Activated CD4-positive, alpha-beta T cell treated with anti-CD3 and anti-CD28 coated beads for 48 hours (primary cell): ENCODE measurements at places on chromosomes 1 and 21.

DNA sequence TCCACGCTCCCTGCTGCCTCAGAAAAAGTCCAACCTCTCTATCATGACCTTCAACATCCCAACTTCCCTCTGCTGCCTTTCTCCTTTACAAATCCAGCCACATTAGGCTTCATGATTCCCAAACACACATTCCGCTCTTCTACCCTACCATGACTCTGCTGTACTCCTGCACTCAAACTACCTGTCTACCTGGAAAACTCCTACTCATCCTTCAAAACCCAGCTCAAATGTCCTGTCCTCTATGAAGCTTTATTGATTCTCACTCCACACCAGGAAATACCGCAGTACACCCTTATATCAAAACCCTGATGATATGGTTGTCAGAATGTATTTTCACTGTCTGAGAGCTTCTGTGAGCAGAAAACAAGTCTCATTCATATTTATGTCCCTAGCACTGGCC is 8.9 kb downstream of the ARHGEF19 start:
- DNase-seq = no peak

- DNase-seq = no peak
These were observed 5.0 kb downstream of the MTR start for GRCh38 chr1:236800002-236800620.

DNA sequence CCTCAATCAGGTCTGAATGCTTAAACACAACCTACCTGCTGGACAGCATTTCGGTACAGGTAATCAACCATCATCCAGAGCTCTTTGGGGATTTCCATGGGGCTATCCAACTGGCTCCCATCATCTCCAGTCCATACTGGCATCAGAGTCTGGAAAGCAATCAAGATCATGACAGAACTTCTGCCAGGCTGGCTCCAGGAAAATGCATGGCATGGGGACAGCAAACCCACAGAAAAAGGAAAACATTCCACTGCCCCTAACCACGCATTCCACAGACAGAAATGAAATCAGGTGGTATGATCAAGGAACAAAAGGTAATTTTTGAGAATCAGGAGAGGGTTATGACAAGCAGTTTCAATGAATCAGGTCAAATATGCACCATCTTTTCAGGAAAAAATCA is 9.1 kb upstream of the MTF1 start:
- DNase-seq = no peak

DNA sequence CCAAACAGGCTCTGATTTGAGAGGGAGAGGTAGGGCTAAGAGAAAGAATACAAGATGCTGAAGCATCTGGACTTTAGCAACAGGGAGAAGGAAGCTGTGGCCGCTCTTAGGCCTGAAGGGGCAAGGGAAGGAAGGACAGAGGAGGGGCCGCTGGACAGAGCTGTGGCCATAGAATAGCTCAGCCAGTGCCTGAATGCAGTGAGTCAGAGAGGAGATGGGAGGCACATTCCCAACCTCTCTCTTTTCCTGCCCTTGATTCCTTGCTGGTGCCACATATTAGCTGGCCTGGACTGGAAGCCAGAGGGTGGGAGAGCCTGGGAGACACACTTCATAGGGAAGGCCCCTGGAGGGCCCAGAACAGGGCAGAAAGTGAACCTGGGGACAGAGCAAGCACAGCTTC is 83.4 kb upstream of the POU3F1 start:
- no peak for DNase-seq

DNA sequence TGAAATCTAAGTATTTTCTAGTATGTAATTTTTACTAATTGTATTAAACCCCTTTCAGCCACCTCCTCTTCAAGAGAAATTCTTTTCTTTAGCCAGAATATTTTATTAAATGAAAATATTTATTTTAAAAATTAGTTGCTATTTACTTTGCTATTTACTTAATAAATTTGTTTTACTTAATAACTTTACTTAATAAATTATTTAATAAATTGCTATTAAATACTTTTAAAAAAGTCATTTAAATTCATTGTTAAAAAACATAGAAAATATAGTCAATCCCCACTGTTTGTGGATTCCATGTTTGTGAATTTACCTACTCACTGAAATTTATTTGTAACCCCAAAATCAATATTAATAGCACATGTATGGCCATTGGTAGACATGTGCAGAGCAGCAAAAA is 105.6 kb downstream of the ATP1B1 start:
- DNase-seq = no peak

DNA sequence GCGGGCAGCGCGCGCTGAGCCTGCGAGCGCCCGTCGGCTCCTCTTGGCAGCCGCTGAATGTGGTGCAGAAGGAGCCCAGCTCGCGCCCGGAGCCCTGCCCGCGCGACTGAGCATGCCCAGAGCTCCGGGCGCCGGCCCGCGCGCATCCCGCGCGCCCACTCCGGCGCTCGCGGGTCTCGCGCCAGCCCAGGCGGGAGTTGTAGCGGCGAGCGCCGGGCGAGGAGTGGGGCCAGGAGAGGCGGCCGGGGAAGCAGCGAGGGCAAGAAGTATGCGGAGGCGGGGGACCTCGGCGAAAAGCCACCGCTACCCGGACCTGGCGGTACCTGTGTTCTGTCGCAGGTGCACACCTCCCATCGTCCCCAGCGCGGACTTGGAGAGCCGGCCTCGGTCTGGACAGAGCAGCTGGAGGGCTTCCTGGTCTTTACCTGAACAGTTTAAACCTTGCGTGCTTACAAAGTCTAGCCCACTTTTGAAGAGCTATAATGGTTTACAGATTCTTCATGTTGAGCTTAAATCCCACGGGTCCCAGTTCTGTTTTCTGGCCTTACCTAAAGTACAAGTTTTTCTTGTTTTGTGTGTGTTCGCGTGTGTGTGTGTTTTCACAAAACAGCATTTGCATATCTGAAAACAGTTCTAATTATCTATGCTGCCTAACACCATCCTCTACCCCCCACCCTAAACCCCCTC is at the start of gene DDAH1:
Gene DDAH1, minus strand, starts transcription at position 61 of the 687 bp plus-strand sequence. CDS start 114 bp downstream, outside the sequence.
- peak; percentile 11 for DNase-seq

DNA sequence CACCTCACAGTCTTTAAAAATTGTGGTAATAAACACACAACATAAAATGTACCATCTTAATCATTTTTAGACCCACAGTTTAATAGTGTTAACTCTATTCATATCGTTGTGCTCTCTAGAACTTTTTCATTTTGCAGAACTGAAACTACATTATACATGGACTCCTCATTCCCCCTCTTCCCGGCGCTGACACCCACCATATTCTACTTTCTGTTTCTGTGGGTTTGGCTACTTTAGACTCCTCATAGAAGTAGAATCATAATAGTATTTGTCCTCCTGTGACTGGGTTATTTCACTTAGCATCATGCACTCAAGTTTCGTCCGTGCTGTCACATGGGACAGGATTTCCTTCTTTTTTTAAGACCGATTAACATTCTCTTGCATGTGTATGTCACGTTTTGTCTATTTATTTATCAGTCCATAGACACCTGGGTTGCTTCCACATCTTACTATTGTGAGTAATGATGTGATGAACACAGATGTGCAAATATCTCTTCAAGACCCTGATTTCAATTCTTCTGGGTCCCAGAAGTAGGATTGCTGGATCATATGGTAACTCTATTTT is 62.9 kb upstream of the TMPRSS2 start:
- DNase-seq = no peak

DNA sequence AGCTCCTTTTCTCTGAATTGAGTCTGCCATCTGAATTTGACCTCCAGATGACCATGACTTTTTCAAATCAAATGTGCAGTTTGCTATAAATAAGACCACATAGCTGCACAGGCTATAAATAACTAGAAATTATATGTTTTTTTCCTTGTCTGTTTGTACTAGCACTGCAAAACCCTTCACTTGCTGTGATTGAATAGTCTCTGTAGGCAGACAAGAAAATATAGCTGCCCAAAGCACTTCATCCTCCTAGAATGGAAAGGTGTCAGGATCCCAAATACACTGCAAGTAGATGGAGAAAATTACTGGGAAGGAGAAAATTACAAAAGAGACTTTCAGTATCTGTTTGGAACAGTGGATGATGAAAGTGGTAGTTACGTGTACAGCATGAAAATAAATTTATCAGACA is 175.8 kb downstream of the APP start:
- DNase-seq = no peak

DNA sequence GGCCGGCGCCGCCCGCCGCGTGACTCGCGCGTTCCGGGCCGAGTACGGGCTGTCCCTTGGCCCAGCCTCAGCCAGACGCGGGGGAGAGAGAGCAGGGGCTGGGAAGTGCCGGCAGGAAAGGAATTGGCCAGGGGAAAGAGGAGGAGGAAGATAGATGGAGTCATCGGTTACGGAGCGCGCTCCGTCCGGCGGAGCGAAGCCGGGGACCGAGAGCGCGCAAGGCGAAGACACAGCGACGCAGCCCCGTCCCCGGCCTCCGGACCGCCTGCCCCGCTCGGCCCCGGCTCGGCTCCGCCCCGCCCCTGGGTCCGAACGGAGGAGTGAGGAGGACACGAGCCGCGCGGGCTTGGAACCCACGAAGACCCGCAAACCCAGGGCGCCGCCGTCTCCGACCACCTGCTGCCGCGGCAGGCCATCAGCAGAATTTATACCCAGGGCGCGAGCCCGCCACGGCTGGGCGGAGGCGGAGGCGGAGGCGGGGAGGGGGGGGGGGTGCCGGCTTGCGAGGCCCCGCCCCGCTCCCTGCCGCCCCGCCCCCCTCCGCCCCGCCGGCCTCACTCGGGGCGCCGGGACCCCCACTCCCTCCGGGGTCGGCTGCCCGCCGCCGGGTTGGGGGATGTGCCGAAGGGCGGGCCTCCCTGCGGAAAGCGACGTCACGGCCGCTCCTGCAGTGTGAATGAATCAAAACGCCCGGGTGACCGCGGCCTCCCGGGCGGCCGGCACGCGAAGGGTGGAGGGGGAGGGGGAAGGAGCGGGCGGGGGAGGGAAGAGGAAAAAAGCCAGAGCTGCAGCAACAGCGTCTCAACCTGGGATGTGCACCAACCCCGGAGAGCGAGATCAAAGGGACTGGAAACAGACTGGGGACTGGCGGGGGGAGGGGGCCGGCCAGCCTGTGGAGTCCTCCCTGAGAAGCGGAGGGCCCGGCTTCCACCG is at the start of gene LHX4:
Gene LHX4, plus strand, starts transcription at position 782 of the 933 bp plus-strand sequence. CDS start 266 bp downstream, outside the sequence.
- peak; percentile 32 for DNase-seq

- no peak for DNase-seq
These were observed 48.6 kb downstream of the FOXO6 start for GRCh38 chr1:41409825-41410224.

DNA sequence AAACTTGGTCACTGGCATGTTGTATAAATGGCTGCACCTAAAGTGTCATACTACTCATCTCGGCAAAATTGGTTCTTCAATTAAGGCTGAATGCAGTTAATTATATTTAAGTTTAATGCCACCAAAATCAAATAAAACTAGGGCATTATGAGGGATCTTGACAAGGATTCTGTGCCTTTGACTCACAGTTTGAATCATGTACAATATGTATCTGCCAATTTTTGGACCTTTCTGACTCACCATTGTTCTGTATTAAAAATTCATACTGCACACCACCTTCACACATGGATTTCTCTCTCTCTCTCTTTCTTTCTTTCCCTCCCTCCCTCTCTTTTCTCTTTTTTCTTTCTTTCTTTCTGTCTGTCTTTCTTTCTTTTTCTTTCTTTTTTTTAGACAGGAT is 14.1 kb upstream of the STXBP3 start:
- DNase-seq = no peak

- no peak for DNase-seq
These were observed 40.7 kb downstream of the WDR3 start for GRCh38 chr1:117970252-117970651.

DNA sequence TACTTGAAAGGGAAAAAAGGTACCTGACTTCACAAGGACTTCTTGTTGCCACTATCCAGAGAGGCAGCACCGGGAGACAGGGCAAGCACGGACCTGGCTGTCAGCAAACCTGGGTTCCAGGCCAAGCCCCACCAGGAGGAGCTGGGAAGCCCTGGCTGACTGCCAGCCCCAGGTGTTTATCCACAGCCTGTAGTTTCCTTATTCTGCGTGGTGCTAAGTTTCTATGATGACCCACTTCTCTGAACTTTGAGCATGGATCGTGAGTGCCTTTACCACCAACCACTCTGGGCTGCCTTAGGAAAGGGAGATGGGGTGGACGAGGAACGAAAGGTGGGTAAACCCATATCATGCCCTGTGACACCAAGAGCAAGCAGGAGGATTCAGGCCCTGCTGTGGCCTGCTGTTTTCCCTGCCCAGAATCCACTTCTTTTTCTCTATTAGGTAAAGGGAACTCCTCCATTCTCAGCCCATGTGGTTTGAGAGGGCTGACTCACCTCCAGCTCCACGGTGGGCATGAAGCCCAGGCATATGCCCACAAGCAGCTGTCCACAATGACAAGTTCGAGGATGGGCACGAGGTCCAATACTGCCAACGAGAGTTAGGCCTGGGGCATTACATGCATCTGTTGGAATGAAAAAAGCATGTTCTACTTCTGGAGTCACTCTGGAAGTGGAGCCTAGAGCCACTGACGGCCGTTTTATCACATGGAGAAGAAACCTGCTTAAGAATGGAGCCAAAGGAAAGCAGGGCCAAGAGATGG is 20.3 kb downstream of the TSPAN2 start:
- DNase-seq = no peak

DNA sequence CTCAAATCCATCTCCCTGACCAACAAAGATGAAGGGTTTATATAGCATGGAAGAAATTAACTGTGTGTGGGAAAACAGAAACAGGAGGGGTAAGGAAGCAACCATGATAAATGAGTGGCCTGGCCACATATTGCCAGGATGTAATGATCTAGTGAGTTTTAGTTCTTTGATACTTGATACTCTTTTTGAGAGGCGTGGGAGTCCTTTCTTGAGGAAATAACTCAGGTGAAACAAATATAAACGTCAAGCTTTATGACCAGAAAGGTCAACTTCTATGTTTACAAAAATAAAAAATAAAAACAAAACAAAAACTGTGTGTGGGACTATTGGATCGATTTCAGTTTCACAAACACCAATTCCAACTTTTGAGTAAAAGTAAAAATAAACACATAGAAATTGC is 860.8 kb upstream of the B3GALT2 start:
- no peak for DNase-seq

- peak; percentile 82 for DNase-seq
These were observed 16.7 kb downstream of the SPATA21 start for GRCh38 chr1:16420424-16421118.

DNA sequence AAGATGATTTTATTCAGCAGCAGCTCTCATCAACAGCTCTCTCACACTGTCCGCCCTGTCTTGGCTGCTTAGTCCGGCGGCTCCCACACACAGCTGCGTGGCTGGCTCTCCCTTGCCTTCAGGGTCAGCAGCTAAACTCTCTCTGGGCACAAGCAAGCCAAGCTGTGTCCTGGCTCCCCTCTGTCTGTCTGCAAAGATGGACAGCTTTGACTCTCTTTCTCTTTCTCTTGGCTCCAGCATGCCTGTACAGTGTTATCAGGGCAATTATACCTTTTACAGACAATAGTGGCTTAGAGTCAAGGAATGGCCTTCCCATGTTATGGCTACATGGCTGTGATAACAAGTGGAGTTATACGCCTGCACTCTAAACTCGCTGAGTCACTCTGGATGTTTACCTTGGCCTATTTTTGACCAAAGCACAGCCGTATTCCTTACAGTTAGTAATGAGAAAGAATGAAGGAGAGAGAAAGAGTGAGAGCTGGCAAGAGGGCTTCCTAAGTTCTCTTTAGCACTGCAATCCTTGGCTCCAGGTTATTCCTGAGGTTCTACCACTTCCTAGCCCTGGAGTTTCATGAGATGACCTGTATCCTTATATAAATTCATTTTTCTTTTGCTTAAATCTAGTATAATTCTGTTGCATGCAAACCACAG is 59.9 kb upstream of the ZSWIM5 start:
- DNase-seq = no peak
